Kasumi-1 (cell line): ENCODE measurements at places on chromosomes 1 and 21.

- no peak for DNase-seq
These were observed 1.5 kb downstream of the TTC3 start for GRCh38 chr21:37074546-37074945.

DNA sequence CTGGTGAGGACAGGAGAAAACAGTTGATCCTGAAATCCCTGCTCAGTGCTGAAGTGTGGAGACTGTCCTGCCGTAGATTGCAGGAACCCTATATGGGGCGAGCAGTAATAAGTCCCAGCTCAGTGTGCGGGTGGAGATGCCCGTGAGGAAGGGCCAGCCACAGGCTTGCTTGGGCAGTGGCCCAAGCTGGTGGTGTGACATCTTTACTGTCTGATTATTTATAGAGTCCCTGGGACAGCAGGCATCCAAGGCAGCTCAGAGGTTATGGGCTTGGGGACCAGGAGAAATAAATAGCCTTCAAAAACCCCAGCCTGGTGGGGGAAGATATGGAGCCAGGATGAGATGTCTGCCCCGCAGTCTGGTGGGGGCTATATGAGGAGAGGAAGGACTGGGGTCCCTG is 170.7 kb upstream of the POU3F1 start:
- no peak for DNase-seq

DNA sequence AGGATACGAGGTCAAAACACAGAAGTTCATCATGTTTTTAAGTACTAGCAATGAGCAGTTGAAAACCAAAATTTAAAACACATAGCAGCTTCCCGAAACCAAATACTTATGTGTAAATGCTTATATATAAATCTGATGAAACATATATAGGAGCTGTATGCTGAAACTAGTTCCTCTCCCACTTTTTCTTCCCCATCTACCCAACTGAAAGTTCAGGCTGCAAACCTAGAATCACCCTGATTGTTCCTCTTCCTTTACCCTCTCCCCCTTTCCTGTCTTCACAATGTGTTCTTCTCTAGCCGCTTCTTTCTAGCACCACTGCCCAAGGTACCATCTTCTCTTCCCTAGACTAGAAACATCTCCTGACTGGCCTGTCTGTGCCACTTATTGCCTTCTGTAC is 90.6 kb downstream of the ST3GAL3 start:
- DNase-seq, result peak; percentile 86

GRCh38 chr1:160438935-160439334 is 38.6 kb downstream of the VANGL2 start:
- no peak for DNase-seq

GRCh38 chr1:28108001-28108400 is 19.6 kb upstream of the EYA3 start:
- no peak for DNase-seq

- no peak for DNase-seq
These were observed 38.5 kb downstream of the PTPRF start for GRCh38 chr1:43569175-43569574.

DNA sequence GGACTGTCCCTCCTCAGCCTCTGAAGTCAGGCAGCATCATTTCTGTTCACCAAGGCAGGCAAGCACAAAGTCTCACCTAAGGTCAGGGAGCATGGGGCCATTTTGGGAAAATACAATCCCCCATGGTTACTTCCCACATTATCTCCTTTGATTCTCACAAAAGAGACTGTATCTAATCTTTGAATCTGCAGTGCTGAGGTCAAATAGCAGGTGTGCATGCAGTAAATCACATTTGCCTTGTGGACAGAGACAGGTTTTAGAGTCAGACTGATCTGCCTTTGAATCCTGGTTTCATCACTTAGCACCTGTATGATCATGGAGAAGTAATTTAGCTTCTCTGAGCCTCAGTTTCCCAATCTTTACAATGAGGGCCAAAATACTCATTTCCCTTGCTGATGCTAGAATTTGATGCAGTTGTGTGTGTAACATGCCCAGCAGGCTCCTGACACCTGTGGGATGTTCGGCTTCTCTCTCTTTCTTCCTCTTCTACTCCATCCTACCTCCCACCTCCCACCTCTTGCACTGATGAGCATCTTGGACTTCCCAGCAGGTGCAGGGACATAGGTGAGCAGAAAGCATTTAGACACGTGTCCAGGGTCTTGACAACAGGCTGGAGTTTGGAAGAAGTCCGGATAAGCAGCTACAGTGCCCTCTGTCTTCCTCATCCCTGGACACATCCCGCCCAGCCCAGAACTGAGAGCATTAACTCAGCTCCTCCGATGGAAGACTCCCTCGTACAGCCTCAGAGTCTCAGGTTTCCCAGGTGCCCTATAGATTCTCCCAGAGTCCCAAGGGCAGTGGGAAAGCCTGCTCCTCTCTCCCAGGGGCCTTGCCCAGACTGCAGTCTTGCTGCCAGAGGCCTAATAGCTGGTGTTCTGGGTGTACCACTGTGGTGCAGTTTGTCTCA is 18.9 kb downstream of the NENF start:
- DNase-seq, result no peak

DNA sequence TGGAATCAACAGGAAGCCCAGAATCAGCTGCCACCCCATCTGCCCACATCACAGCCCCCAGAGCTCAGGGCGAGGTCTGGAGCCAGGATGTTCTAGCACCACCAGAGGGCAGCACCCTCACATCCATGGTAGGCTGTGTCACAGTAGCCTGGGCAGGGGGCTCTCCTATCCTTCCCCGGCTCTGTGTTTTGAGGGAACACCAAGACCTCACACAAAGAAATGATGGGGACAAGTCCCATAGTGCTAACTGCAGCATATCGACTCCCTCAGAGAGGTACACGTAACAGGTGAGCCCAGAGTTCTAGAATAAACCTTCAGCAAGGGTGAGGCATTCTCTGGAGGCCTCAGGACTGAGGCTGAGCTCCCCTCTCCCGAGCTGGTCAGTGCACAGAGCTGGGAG is 2.3 kb upstream of the KCNC4 start:
- DNase-seq, result peak; percentile 56

GRCh38 chr1:89995598-89996449 is 914 bp downstream of the ZNF326 start:
- peak; percentile 48 for DNase-seq

DNA sequence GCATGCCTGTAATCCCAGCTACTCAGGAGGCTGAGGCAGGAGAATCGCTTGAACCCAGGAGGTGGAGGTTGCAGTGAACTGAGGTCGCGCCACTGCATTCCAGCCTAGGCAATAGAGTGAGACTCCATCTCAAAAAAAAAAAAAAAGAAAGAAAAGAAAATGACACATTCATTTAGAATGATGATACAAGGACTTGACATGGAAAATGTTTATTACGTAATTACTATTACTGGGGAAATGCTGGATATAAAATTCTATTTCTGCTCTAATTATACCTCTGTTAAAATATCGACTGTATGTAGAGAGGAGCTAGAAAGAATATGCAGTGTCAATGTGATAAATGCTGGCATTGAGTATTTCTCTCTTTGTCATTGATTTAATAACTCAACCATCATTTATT is 54.7 kb upstream of the CTPS1 start:
- DNase-seq, result no peak

- no peak for DNase-seq
These were observed 1.6 kb upstream of the STUM start for GRCh38 chr1:226546926-226547325.

DNA sequence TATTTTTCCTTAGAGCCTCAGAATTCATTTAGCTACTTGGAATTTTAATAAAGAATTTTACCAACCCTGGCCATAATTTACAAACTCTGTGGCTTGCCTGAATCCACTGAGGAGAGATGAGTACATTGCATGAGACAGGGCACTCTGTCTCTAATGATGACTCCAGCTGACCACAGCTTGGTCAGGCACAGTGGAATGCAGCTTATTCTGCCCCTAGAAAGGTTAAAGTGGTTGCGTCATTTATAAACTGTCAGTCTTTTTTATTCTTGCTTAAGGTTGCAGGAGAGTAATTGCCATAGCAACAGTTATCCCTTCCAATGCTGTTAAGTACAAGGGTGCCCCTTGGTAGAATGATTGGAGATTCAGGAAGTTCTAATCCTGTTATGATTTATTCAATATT is 28.3 kb downstream of the PDE4B start:
- no peak for DNase-seq

DNA sequence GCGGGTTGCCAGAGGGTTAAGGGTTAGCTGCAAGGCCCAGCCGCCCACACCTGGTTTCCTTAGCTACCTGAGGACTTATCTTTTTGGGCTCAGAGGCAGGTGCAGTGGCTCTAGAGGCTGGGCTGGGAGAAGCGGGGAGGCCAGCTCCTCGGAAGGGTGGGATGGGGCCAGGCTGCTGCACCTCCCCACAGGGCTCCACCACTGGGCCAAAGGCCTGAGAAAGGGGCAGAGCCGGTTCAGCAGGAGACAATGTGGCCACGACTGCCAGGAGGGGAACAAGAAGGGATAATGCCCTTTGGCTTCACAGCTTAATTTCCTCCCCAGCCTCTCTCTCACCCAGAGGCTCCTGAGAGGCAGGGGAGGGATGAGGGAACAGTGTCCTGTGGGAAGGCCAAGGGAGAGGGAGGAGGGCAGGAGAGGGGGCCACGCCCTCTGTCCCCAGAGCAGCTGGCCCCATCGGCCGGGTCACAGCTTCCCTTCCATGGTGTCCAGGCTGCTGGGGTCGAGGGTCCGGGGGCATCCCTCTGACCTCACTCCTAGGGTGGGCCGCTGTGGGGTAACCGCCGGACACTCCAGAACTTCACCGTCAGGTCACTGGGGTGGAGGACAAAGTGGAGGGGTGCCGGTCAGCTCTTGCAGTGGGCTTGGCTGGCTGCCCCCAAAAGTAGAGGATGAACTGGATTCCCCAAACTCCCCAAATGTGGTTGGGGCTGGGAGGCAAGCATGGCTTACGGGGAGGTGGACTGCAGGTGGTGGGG is 50.4 kb downstream of the KIF21B start:
- no peak for DNase-seq

GRCh38 chr1:84254703-84255238 is 46.7 kb upstream of the SAMD13 start:
- DNase-seq, result no peak

GRCh38 chr1:84156210-84156621 is 12.1 kb downstream of the PRKACB start:
- DNase-seq, result no peak

DNA sequence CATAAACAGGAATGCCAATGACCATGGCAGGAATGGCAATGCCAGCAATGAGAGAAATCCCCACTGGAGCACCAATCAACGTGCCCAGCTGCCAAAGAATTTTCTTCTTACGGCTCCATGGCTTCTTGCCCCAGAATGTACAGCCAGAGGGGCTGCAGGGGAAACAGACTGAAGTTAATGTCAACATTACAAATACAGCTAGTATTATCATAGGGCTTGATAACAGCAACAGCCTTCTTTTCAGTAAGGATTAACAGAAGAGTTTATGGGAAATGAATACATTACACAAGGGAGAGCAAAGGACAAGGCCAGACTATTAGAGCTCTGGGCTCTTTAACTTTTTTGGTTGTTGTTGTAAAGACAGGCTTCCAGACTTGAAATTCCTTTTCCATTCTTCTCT is 18.2 kb downstream of the RNF19B start:
- DNase-seq, result no peak

GRCh38 chr1:154846565-154847442 is 23.3 kb downstream of the KCNN3 start:
- no peak for DNase-seq

DNA sequence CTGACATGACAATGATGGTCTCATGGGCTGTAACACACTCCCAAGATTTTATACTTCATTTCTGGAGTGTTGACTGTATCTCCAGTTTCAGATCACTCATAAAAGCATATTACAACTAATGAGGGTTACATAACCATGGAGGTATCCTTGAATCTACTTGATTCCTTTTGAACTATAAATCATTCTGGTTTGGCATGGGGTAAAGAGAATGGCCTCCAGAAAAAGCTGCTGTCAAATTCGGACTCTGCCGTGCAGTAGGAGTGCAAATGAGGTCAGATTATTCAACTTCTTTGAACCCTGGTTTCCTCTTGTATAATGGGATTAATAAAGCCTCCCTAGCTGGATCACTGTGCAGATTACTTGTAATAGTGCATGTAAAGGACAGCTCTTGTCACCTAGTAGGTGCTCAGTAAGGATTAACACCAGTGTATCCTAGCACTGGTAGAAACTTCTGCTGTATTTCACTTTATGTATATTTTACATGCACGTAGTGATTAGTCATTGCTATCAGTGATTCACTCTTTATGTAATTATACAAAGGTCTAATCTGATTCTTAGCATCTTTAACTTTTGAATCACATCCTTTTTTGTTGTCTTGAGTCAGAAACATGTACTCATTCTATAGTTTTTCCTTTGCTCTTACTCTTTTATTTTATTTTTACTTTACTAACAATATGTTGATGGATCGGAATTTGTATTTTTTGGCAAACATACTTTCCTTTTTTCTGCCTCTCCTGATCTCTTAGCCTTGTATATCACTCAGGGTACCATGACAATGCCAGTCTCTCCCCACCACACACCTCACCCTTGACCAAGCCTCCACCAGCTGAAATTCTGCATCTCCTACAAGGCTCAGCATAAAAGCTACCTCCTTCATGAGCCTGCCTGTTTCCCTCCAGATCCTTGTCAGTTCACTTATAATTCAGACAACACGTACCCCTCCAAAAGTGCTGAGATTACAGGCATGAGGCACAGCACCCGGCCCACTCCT is 3.2 kb downstream of the LRRC8C start:
- no peak for DNase-seq

- no peak for DNase-seq
These were observed 42.2 kb downstream of the GIPC2 start for GRCh38 chr1:78088015-78088414.

DNA sequence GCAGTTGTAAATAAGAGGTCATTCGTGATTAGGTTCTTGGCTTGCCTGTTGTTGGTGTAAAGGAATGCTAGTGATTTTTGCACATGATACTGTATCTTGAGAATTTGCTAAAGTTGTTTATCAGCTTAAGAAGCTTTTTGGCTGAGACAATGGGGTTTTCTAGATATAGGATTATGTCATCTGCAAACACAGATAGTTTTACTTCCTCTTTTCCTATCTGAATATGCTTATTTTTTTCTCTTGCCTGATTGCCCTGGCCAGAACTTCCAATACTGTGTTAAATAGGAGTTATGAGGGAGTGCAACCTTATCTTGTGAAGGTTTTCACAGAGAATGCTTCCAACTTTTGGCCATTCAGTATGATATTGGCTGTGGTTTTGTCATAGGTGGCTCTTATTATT is 576.1 kb upstream of the RGS18 start:
- DNase-seq, result peak; percentile 14

DNA sequence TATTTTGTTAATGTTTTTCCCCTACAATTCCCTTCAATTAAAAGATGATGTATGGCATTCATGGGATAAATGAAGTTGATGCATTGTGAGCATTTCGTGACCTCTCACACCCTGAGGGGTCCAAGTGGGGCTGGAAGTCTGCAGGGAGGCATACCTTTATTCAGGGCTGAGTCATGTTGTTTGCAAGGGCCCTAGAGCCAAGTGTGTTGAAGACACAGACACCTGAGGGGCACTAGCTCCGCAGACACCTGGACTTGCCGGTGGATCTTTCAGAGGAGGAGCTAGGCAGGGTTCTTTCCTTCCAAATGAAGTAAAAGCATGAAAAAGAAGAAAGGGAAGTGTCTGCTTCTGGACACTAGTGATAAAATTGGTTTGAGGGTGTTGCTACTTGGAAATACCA is 57.0 kb upstream of the RGS7 start:
- no peak for DNase-seq
